Activated CD8-positive, alpha-beta memory T cell treated with anti-CD3 and anti-CD28 coated beads for 24 hours (primary cell): ENCODE measurements at places on chromosomes 7 and 10.

DNA sequence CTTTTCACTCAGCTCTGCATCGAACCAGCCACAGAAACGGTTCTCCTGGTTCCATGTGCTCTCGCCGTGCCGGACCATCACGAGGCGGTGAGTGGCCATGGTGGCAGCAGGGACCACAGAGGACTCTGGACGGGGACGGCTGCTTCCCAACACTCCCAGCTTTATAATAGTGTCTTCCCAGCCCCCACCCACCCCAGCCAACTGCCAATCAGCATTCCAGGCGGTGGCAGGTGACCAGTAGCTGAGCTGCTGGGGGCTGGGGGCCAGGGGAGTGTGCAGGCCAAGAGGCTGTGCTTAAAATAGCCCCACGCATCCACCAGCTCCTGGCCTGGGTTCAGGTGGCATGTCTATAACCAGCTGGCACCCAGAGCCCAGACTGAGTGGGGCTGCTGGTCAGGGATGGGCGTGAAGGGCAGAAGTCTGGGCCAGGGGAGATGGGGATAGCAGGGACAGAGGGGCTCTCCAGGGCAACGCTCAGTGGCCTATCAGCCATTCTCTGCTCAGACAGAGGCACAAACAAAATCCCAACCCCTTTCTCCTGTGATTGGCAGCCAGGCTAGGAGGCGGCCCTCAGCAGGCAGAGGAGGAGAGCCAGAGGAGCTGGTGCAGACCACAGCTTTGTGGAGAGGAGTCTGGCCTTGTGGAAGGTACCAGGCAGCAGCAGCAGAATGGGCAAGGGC is at the start of gene PGAM2:
Gene PGAM2 (minus strand): TSS at position 137 of the 680 bp plus-strand sequence. CDS start 38 bp downstream, at position 99.
- DNase-seq, result peak; percentile 71

GRCh38 chr7:35624299-35625186 is 70.4 kb downstream of the HERPUD2 start:
- peak; percentile 66 for DNase-seq

DNA sequence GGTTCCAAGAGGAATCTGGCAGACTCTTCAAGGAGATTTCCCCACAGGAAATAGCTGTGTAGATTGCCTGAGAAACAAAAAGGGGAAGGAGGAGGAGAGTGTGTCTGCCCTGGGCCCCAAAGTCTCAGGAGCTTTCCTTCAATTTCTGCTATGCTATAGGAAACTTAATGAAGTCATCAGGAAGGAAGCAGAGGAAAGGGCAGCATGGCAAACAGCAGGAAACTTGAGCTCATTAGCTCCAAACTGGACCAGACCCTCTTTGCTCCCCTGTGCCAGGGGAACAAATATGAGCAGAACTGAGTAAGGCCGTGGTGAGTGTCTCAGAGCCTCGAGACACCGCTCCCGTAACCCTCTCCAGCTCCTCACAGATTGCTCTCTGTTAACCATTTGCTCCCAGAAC is 4.8 kb upstream of the KCNIP2 start:
- no peak for DNase-seq

- peak; percentile 65 for DNase-seq
These were observed 1.1 kb downstream of the RRP12 start for GRCh38 chr10:97399843-97400545.

DNA sequence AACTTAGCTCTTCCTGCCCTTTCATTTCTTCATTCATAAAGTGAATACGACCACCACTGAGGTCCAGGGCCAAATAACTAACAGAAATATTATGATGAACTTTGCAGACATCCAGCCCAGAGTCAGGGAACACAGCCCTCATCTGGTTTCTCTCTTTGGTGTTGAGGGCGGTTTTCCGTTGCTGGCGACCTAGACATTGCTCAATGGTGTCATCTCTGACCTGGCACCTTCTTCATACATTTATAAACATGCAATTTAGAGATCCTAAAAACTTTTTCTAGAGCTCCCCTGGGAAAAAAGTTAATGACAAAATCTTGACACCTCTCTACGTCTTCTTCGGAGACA is 324 bp upstream of the TET1 start:
- no peak for DNase-seq

DNA sequence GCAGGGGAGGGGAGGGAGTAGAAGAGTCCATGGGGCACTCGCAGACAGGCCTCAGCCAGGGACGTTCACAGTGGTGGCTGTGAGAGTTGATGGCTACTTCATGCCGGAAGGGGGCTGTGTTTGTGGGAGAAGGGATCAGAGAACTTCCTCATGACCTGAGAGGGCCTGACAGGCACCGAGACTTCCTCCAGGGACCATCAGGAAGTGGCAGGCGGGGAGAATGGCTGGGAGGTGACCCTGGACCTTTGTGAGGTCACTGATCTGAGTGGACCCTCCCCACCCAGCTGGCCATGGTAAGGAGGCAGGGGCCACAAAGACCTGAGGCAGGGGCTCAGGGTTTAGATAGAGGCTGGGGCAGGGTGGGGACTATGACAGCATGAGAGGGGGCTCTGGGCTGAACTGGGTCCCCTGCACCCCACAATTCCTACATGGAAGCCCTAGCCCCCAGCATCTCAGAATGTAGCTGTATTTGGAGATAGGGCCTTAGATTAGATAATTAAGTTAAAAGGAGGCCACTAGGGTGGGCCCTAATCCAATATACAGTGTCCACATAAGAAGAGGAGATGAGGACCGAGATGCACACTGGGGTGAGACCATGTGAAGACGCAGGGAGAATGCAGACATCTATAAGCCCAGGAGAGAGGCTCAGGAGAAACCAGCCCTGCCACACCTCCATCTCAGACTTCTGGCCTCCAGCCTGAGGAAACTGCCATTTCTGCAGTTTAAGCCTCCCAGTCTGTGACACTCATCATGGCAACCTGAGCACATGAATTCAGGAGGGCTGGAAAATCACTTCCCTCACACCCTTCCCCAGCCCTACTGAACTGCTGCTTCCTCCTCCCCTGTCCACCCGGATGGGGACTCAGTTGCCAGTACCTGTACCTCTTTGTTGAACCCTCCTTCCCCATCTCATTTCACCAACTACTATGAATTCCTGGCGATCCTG is 273.9 kb upstream of the ZNF32 start:
- DNase-seq, result no peak

GRCh38 chr10:18713077-18713476 is 53.8 kb downstream of the ARL5B start:
- DNase-seq, result no peak

- DNase-seq, result no peak
These were observed 54.5 kb downstream of the NRP1 start for GRCh38 chr10:33279811-33280602.

- DNase-seq, result no peak
These were observed 875 bp upstream of the HECTD2 start for GRCh38 chr10:91409069-91409868.

DNA sequence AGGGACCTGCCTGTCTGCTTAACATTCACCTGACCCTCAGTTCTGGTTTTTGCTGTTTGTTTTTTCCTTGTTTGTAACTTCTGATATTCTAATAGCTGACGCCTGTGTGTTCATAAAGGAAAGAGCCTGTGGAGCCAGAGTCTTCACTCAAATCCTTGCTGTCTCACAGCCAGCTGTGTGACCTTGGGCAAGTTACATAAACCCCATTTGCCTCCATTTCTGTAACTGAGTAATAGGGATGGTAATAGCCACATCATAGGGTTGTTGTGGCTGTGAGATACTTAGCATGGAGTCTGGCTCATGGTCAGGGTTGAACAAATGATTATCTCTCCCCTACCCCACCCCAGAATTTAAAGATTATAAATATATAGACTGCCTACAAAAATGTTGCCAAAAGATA is 27.0 kb downstream of the WBP1L start:
- DNase-seq, result no peak

- no peak for DNase-seq
These were observed 5.7 kb upstream of the NDST2 start for GRCh38 chr10:73816917-73817729.

- no peak for DNase-seq
These were observed 16.0 kb upstream of the GALNTL5 start for GRCh38 chr7:151940048-151940811.
